ENCODE measurements at places on chromosomes 12 and 14. TPM values are rescaled to one million over a fixed set of nuclear protein-coding genes. Genes with fewer than 3 reads are reported as not detected.
A peak's percentile ranks its signal among the peaks of the same experiment; 100 is the strongest.

The ETFBKMT gene
- total RNA-seq = 2.6 TPM

- H3K27ac ChIP-seq = no peak overlapping the region
- no peaks in the 10 kb centered on the region for H3K27me3 ChIP-seq
- no peak overlapping the region for H3K4me3 ChIP-seq
- peak; percentile 40 for DNase-seq
These were observed 26.6 kb upstream of the LTA4H start for GRCh38 chr12:96061864-96062453.

DNA sequence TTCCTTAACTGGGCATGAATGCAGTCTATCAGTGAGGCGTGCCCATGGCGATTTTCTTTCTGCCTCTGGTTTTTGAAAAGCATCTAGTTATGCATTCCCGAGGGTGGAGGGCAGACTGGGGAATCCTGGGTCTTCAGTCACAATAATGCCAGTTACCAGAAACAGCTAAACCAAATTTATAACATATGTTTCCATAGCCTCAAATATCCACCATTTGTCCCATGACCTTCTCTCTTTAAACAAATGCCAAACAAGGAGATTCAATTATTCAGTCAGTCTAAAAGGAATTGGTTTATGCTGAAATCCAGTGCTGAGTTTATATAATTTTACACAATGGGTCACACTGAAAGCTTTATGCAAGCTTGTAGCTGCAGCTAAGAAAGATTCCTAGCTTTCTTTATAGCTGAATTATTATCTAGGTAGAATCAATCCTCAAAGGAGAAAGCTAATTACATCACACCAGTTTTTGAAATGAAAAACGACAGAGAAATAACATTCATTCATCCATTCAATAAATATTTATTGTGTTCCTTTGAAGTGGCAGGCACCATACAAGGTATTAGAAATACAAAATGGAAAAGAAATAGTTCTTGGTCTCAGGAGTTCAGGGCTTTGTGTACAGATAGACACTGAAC lies 131.3 kb upstream of the RAP1B start:
- no peaks in the 10 kb centered on the region for H3K36me3 ChIP-seq
- no peaks in the 10 kb centered on the region for H3K27me3 ChIP-seq
- DNase-seq = no peak
- peaks cover 6% of the 10 kb centered on the region for H3K4me1 ChIP-seq
- no peak overlapping the region for H3K4me3 ChIP-seq

- H3K27me3 ChIP-seq = no peaks in the 10 kb centered on the region
- peaks cover 29% of the 10 kb centered on the region for H3K4me1 ChIP-seq
- peaks cover 51% of the 10 kb centered on the region for H3K36me3 ChIP-seq
- H3K4me3 ChIP-seq = no peak overlapping the region
These were observed 184.9 kb downstream of the ITPR2 start for GRCh38 chr12:26648066-26648465.

DNA sequence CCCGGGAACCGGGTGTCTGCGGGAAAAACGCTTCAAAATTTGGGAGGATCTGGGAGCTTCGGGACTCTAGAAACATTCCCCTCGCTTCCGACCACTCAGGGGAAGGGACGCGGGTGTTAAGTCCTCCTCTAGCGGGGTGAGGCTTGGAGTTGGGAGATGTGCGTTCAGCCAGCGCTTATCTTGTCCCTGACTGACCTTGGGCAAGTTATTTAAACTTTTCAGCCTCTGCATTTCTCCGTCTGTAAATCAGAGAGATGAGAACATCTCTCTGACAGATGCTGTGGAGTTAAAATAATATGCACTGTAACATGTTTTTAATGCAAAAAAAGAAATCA lies 76.9 kb upstream of the ANO4 start:
- H3K4me1 ChIP-seq = peaks cover 13% of the 10 kb centered on the region
- H3K27ac ChIP-seq = no peak overlapping the region
- no peaks in the 10 kb centered on the region for H3K36me3 ChIP-seq
- H3K27me3 ChIP-seq = peaks cover 69% of the 10 kb centered on the region

DNA sequence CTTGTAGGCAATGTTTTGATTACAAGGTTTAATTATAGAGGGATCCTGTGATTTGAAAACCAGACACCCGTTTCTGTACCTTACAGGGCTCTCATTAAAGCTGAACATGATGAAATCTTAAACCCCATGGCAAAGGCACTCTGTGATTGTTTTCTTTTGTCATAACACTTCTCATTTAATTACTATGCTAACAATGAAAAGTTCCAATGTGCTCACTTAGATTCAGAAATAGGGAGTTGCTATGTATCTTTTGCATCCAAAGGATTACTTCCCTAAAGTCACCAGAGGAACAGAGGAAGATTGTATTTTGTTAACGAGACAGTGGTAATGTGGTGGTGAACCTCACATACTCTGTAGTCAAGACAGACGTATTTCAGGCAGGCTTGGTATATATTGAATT lies 81.5 kb upstream of the MYF6 start:
- DNase-seq = no peak
- H3K27me3 ChIP-seq = no peaks in the 10 kb centered on the region
- no peaks in the 10 kb centered on the region for H3K36me3 ChIP-seq

DNA sequence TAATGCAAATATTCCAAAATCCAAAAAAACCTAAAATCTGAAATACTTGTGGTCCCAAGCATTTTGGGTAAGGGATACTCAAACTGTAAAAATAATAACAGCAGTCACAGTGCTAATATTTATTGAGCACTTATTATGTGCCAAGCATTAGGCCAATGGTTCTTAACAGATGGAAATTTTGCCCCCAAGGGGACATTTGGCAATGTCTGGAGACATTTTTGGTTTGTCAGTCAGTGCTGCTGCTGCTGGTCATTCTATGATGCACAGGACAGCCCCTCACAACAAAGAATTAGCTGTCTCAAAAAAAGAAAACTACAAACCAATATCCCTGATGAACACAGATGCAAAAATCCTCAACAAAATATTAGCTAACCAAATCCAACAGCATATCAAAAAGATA lies 5.8 kb downstream of the NDUFA12 start:
- peaks cover 3% of the 10 kb centered on the region for H3K4me1 ChIP-seq
- no peak overlapping the region for H3K27ac ChIP-seq

The LRIG3 gene
- 20.3 TPM for total RNA-seq

The SMOC1 gene
- 1.5 TPM for total RNA-seq

DNA sequence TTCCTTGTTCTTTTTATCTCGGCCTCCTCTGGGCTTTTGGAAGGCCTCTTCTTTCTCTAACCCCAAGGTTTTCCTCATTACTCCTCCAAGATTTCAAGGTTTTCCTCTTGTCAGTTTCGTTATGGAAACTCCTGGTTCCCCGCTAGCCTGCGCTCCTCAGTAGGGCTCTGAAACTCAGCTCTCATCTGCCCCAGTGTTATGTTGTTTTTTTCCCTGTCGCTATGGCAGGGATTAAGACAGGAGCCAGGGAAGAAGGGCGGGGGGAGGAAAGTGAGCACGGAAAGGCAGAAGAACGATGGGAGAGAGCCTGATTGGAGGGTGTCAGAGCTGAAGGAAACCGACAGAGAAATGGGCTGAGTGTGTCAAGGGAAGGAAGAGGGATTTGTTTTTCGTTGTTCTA lies 26.5 kb upstream of the JDP2 start:
- H3K4me3 ChIP-seq = no peak overlapping the region
- H3K27me3 ChIP-seq = no peaks in the 10 kb centered on the region
- H3K4me1 ChIP-seq = peaks cover 30% of the 10 kb centered on the region
- peak overlapping the region; percentile 61 for H3K27ac ChIP-seq
- no peaks in the 10 kb centered on the region for H3K36me3 ChIP-seq
- no peak for DNase-seq

The NANOG gene
- total RNA-seq = 0.32 TPM

- H3K4me3 ChIP-seq = no peak overlapping the region
- H3K27ac ChIP-seq = no peak overlapping the region
- H3K36me3 ChIP-seq = peaks cover 3% of the 10 kb centered on the region
- no peak for DNase-seq
- no peaks in the 10 kb centered on the region for H3K4me1 ChIP-seq
These were observed 58.3 kb downstream of the OTOGL start for GRCh38 chr12:80157645-80158044.

All from mesothelial cell of epicardium (in vitro differentiated cells).